ENCODE measurements at places on chromosomes 2 and 18. TPM values are rescaled to one million over a fixed set of nuclear protein-coding genes. Genes with fewer than 3 reads are reported as not detected.

The NCL gene
- polyA plus RNA-seq: 299 TPM

The C2orf81 gene
- 1.2 TPM for polyA plus RNA-seq

The SEPTIN10 gene
- polyA plus RNA-seq: 4.8 TPM

The C2orf66 gene
- not detected for polyA plus RNA-seq

The IL1R2 gene
- 5.8 TPM for polyA plus RNA-seq

The TTN gene
- polyA plus RNA-seq: 3.1 TPM

The CTLA4 gene
- 79.2 TPM for polyA plus RNA-seq

The WNT10A gene
- polyA plus RNA-seq: 7.7 TPM

The THSD7B gene
- polyA plus RNA-seq: not detected

The CREG2 gene
- polyA plus RNA-seq: 2.6 TPM

The DCDC2C gene
- polyA plus RNA-seq: not detected

The GPR35 gene
- polyA plus RNA-seq: 0.56 TPM

The DLGAP1 gene
- polyA plus RNA-seq: 0.11 TPM

The SPC25 gene
- polyA plus RNA-seq: 0.24 TPM

The UGT1A6 gene
- not detected for polyA plus RNA-seq

The CYBRD1 gene
- not detected for polyA plus RNA-seq

The SKOR2 gene
- not detected for polyA plus RNA-seq

The ACOXL gene
- not detected for polyA plus RNA-seq

The ABCB11 gene
- not detected for polyA plus RNA-seq

The NRP2 gene
- polyA plus RNA-seq: 0.64 TPM

The ANKRD62 gene
- not detected for polyA plus RNA-seq

The CCDC74A gene
- not detected for polyA plus RNA-seq

The KLF11 gene
- 5.9 TPM for polyA plus RNA-seq

The CBLN2 gene
- polyA plus RNA-seq: not detected

The DQX1 gene
- not detected for polyA plus RNA-seq

The MSTN gene
- polyA plus RNA-seq: not detected

The C1QL2 gene
- polyA plus RNA-seq: not detected

The INO80B gene
- 5.9 TPM for polyA plus RNA-seq

The IL36RN gene
- not detected for polyA plus RNA-seq

The PSMA8 gene
- polyA plus RNA-seq: 1.6 TPM

The CPLX4 gene
- not detected for polyA plus RNA-seq

The FAHD2B gene
- 20.1 TPM for polyA plus RNA-seq

The NOL4 gene
- polyA plus RNA-seq: not detected

The CCDC148 gene
- polyA plus RNA-seq: not detected

The OSR1 gene
- polyA plus RNA-seq: not detected

The SFT2D3 gene
- polyA plus RNA-seq: 3.4 TPM

The RALBP1 gene
- 38.4 TPM for polyA plus RNA-seq

The ITGB6 gene
- polyA plus RNA-seq: not detected

The MALL gene
- 0.34 TPM for polyA plus RNA-seq
